ENCODE measurements at places on chromosomes 7 and 10.

DNA sequence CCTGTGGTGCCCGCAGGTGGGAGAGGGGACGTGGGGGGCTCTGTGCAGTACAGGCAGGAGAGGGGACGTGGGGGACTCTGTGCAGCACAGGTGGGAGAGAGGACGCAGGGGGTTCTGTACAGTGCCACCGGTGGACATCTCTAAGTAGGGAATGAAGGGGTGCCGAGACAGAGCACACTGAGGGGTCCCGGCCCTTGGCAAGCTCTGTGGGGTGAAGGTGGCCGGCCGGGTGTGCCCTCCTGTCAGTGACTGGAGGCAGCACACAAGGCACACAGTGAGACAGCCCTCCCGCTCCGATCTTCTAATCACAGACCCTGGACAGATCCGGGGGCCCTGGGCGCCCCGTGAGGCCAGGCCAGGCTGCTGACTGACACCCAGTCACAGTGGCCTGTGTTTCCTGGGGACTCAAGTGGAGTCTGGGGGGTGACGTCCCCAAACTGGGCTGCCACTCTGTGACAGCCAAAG lies 11.2 kb downstream of the GPR146 start:
- DNase-seq: no peak

DNA sequence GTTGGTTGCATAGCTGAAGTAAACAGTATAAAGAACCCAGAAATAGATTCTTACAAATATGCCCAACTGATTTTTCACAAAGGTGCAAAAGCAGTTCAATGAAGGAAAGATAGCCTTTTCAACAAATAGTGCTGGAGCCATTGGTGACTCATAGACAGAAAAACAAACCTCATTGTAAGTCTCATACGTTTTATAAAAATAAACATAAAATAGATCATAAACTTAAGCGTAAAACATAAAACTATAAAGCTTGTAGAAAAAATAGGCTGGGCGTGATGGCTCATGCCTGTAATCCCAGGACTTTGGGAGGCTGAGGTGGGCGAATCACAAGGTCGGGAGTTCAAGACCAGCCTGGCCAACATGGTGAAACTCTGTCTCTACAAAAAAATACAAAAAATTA lies 318.8 kb upstream of the IGFBP3 start:
- DNase-seq: no peak

GRCh38 chr10:18423058-18423637 lies 228.2 kb downstream of the NSUN6 start:
- no peak for DNase-seq

GRCh38 chr7:20395511-20395910 lies 64.8 kb downstream of the ITGB8 start:
- no peak for DNase-seq

DNA sequence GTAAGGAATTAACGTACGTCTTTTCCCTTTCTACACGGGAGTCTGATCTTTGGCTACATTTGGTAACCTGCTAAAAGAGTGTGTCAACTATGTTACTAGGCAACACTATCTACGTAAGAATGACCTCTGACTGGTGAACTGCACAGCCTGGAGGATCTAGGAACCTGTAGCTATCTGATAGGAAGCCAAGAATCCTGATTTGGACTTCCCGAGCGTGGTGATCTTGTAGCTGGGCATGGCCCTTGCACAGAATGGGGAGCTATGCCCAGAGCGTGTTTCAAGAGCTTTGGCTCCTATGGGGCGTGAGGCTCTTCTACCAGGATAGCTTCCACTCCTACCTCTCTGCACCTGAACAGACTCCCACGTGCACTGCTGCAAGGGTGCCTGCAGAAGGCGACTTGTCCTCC lies 157.5 kb downstream of the TAX1BP1 start:
- no peak for DNase-seq

Data from ureter (tissue), 1 donor.